ENCODE measurements at places on chromosomes 3 and 15.

GRCh38 chr15:42984493-42985034 is 64.0 kb upstream of the TTBK2 start:
- no peak for DNase-seq

DNA sequence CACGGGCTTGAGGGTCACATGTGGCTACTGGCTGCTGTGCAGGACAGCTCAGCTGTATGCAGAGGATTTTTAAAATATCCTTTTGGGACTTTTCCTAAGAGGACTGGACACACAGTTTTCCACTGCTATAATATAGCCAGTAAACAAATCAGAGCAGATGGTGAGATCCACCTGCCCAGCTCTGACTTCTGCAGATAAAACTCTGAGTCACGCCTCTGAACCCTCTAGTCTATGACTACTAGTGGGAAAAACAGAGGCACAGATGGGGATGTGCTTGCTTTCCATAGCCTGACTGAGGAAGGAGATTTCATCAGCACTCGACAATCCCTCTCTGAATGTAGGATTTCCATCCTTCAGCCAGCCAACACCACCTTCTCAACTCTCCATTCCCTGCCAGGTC is 45.1 kb downstream of the COLQ start:
- no peak for DNase-seq

DNA sequence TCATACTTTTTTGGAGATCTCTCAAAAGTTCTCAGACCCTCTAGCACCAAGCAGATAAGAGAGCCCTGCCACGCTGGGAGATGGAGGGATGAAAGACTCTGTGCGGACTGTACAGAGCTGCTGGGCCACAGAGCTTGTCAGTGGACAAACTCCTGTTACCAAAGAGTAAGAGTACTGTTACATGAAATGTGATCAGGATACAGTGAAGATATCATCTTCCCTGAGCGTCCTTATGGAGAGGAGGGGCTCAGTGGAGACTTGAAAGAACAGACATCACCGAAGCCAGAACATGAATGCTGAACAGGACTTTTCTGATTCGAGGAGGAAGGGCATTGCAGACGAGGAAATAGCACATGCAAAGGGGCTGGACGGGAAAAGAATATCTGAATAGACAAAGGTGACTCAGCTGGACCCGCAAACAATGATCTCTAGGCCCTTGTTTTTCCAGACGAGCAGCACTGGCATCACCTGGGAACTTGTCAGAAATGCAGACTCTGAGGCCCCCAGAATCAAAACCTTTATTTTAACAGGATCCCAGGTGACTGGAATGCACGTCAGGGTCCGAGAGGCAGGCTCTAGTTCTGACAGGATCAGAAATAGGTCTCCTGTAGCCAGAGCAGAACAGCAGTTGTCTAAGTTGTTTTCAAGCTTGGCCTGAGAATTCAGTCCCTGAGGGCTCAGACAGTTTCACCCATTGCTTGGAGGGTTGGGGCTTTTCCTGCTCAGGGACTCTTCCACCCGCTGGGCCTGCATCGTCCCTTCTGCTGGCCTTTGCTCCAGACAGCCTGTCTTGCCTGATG is 277.9 kb downstream of the RPLP1 start:
- DNase-seq: no peak

- DNase-seq: no peak
Measured at GRCh38 chr3:170784406-170784805, 85.6 kb downstream of the RPL22L1 start.

- no peak for DNase-seq
Measured at GRCh38 chr15:85955501-85956391, 123.9 kb upstream of the AGBL1 start.

GRCh38 chr3:116390318-116390717 is 55.0 kb downstream of the LSAMP start:
- no peak for DNase-seq

DNA sequence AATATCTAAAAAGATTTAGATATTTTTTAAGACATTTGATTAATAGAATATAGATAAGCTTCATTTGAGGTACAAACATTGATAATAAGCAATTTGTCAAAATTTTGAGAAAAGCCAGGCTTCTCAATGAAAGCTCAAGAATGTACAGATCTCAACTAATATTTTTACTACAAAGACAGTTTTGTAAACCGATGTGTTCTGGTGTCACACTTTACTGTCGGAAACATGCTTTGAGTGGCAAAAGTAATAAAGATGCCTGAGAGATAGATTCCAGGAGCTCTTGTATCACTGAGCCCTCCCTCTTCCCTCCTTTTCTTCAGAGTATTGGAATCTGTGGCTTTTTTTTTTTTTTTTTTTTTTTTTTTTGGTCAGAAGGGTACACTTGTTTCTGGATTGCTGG is 45.0 kb upstream of the THRB start:
- DNase-seq: no peak

DNA sequence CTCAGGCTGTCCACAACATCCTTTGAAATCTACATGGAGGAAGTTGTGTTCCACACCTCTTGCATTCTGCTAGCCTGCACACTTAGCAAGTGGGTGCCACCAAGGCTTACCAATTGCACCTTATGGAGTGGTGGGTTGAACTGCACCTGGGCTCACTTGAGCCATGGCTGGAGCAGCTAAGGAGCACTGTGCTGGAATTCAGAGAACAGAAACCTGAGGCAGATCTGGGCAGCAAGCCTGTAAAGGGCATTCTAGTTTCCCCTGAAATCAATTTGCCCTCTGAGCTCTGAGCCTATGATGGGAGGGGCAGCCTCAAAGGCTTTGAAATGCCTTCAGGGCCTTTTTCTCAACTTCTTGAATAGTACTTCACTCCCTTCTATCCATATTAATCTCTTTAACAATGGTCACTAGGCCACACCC is 18.0 kb downstream of the BTLA start:
- no peak for DNase-seq

DNA sequence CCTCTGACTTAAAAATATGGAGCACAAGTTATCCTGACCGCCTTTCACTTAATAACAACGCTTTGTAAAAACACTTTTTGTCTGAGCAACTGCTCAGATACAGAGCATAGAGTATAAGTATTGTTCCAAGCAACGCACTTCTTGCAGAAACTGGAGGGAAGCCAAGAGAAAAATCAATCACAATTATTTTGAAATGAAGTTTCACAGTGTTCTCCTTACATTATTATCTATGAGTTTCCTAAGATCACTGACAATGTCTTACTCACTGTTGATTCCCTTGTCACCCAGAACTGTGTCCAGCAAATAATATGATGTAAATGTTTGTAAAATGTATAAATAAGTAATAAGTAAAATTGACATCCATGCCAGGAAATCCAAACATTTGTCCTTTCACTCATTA is 184.6 kb upstream of the GPR149 start:
- no peak for DNase-seq

- no peak for DNase-seq
Measured at GRCh38 chr3:113514265-113514769, 639 bp downstream of the SPICE1 start.

- no peak for DNase-seq
Measured at GRCh38 chr3:31503456-31503855, 29.3 kb upstream of the STT3B start.
